ENCODE measurements at places on chromosomes 2 and 18. TPM values are rescaled to one million over a fixed set of nuclear protein-coding genes. Genes with fewer than 3 reads are reported as not detected.
A peak's percentile ranks its signal among the peaks of the same experiment; 100 is the strongest.

Gene LRRTM1
- 0.11 TPM for total RNA-seq

Gene KCNF1
- total RNA-seq, result 0.30 TPM

Gene LONRF2
- 19.0 TPM for total RNA-seq

Gene GALNT14
- total RNA-seq, result 0.14 TPM

Gene ARL4C
- total RNA-seq, result 2.7 TPM

DNA sequence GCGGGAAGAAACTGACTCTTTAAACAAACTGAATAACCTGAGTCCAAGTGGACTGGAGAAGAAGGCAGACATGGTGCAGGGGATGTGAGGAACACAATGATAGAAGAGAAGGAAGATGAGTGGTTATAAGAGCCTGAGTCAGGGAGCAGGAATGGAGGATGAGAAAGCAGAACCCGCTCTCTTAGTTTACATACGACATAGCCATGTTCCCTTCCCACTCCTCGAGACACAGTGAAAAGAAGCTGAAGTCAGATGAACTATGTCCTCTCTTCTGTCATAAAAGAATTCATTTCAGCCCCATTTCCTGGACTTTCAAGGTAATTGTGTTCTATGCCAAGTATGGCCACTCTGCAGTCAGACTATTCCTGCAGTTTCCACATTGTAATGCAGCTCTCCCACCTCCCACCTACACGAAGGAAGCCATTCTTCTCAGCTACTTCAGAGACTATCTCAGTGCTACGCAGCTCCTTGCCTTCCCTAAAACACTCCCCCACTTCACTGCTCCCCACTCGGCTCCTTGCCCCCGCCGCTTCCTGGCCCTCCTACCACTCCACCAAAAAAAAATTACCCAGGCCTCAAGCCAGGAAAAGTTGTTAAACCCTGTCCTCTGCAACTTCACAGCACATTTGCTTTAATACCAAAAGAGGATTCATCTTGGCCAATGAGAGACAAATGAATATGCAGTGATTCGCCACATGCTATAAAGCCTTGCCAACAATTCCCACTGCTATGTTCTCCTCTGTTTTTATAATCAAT, 323.4 kb upstream of the EPHA4 start:
- peaks cover 27% of the 10 kb centered on the region for H3K27me3 ChIP-seq
- no peak overlapping the region for H3K27ac ChIP-seq
- no peaks in the 10 kb centered on the region for H3K4me1 ChIP-seq
- H3K36me3 ChIP-seq, result no peaks in the 10 kb centered on the region
- no peak overlapping the region for H3K4me3 ChIP-seq

- H3K4me1 ChIP-seq, result peaks cover 13% of the 10 kb centered on the region
- no peaks in the 10 kb centered on the region for H3K27me3 ChIP-seq
- DNase-seq, result no peak
- no peaks in the 10 kb centered on the region for H3K36me3 ChIP-seq
These were observed 214.2 kb downstream of the PTGR3 start for GRCh38 chr18:74994502-74995418.

DNA sequence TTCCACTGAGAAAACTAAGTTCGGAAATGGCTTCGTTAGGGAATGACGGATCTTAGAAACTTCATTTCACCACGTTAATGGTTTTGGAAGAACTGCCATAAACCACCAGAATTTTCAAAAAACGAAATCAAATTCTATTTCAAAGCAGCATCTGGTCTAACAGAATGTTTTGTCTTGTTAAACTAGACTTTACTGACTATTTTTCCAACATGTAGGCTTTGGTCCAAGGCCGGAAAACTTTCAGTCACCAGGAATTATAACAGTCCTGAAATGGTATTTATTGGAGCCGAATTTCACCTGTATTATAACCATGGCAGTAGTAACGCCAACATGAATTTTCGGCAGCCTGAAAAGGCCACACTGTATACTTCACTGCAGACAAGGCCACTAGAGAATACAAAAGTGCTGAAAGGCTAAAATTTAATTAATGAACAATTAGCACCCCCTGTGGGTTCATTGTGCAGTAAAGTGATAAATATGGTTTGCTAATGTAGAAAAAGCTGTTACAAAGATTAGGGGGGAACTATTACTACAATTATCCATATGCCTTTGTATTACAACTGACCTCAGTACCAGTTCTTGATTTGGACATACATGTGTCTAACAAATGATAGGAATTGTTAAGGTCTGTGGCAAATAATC, 116.4 kb downstream of the ZNF521 start:
- no peaks in the 10 kb centered on the region for H3K36me3 ChIP-seq
- H3K27ac ChIP-seq, result no peak overlapping the region
- H3K4me1 ChIP-seq, result peaks cover 84% of the 10 kb centered on the region
- no peak for DNase-seq

DNA sequence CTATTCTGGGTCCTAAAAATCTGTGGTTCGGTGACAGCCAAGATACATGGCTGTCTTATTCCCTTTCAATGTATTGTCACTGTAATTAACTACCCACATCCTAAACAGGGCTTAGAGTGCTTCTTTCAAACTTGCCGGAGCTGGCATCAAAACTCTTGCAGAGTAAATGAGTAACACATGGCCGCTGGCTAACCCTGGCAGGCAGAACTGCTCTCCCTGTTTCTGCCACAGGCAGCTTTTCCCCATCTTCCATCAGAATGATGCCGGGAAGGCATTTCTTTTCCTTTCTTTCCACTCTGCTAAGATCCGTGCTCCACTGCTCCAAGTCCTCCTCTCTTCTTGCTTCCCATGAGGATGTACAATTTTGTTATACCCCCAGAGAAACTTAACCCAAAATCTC, 54.8 kb upstream of the PTPRM start:
- peaks cover 34% of the 10 kb centered on the region for H3K4me1 ChIP-seq
- peak overlapping the region; percentile 40 for H3K27ac ChIP-seq
- H3K36me3 ChIP-seq, result no peaks in the 10 kb centered on the region
- DNase-seq, result no peak

DNA sequence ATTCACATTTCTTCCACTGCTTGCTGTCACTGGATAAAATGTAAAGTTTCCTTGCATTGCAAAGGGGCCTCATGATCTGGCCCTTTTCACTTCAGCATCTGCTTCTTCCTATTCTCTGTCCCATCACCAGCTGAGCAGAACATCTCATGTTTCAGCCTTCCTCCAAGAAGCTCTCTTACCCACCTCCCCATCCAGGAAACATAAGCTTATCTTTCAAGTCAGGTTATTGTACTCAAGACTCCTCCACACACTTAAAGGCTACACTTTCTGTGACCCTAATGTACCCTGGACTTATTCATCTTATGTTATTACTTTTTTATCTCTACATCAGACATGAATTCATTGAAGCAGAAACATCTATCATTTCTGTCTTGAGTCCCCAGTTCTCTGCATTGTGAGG, 230.5 kb downstream of the PMAIP1 start:
- H3K27me3 ChIP-seq, result no peaks in the 10 kb centered on the region
- no peaks in the 10 kb centered on the region for H3K4me1 ChIP-seq
- no peak overlapping the region for H3K4me3 ChIP-seq

DNA sequence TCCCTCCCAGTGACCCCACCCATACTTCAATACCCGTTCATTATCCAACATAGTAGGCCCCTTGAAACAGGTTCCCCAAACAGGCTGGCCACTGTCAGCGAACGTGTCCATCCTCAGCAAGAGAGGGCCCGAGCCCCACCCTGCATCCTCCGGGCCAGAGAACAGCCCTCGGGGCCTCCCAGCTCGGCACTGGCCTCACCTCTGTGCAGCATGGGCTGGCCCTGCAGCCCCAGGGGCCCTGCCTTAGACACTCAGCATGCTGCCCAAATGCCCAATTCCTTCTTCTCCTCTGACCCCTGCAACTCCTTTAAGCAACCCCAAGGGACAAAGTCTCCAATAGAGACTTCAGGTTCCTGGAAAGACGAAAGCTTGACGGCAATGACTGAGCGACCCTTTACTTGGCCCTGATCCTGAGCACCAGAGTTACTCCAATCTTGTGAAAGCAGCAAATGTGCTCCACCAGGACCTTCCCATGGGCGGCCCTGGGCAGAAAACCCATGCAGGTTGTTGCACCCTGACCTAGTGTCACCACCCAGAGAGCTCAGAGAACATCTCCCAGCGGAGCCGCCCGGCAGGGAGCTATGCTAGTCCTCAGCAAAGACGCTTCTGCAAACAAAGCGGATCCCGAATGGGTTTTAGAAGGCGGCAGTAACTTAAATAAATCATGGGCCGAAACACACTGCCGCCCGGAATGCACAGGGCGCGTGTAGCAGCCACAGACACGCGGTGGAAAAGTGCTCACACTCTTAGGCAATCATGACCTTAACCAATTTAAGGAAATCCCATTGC, 782 bp downstream of the COL6A3 start:
- H3K4me3 ChIP-seq, result peak overlapping the region; percentile 62
- peaks cover 18% of the 10 kb centered on the region for H3K4me1 ChIP-seq

DNA sequence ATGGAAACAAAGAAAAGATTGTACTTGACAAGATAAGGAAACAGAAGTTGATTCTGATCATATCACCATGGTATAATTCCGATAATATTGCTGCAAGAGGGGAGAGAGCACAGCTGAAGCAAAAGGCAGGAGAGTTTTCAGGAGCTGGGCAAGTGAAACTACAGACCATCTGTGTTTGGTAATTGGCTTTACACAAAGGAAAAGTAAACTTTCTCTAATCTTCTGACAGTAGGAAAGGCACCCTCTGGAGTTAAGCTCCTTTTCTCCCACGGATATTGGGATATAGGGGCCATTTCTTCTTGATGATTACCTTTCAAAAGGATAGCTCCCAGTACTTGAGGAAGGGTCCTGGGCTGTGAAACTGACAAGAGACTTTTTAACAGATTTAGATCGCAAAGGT, 29.9 kb upstream of the REG3A start:
- H3K4me3 ChIP-seq, result no peak overlapping the region
- no peak overlapping the region for H3K27ac ChIP-seq
- no peak for DNase-seq
- H3K36me3 ChIP-seq, result no peaks in the 10 kb centered on the region
- H3K27me3 ChIP-seq, result no peaks in the 10 kb centered on the region
- H3K4me1 ChIP-seq, result no peaks in the 10 kb centered on the region

- no peaks in the 10 kb centered on the region for H3K36me3 ChIP-seq
- H3K27ac ChIP-seq, result no peak overlapping the region
- H3K27me3 ChIP-seq, result peaks cover 3% of the 10 kb centered on the region
- no peaks in the 10 kb centered on the region for H3K4me1 ChIP-seq
- DNase-seq, result no peak
- H3K4me3 ChIP-seq, result no peak overlapping the region
These were observed 36.7 kb upstream of the SPAG16 start for GRCh38 chr2:213247566-213247965.
